ENCODE measurements at places on chromosomes 3 and 15.
A peak's percentile ranks its signal among the peaks of the same experiment; 100 is the strongest.

GRCh38 chr15:84099181-84099580, 136.4 kb upstream of the GOLGA6L4 start:
- DNase-seq = no peak

GRCh38 chr3:194333212-194333980, 17.7 kb downstream of the CPN2 start:
- DNase-seq = peak; percentile 94

DNA sequence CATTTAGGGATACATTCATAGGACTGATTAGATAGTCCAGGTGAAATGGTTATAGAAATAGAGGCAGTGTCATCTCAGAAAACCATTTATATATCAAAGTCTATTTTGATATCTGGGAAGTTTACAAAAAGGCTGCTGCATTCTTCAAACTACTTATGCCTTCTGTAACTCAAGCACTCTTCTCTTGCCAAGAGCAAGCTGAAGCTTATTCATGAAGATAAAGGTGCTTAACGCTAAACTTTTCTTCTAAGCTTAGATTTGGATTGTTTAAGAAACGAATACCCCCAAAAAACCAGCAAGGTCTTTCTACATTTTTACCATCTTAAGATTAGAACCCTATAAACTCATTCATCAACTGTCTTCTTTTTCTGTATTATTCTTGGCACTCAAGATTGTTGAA, 23.3 kb upstream of the USF3 start:
- DNase-seq = no peak

DNA sequence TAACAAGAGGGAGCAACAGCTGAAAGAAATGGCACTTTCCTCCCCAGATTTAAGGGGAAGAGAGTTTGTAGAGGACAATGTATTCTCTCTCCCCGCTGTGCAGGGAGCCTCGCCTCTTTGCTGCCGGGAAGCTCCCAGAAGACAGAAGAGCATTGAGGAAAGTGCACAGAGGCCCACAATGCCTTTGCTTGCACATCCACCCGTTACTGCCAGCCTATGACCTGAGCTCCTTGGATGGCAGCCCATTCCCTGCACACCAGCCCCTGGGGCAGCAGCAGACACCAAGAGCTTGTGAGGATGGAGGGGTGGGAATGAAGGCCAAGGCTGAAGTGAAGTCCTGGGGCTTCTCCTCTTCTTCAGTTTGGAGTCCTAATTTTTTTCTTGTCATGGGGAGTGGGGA, 67.0 kb downstream of the CLDN11 start:
- no peak for DNase-seq

GRCh38 chr15:98838387-98839259, 169.0 kb downstream of the PGPEP1L start:
- DNase-seq = no peak

- no peak for DNase-seq
These were observed 134.2 kb downstream of the DUT start for GRCh38 chr15:48465410-48465809.

- DNase-seq = no peak
These were observed 17.6 kb upstream of the KCNMB3 start for GRCh38 chr3:179268400-179269051.

DNA sequence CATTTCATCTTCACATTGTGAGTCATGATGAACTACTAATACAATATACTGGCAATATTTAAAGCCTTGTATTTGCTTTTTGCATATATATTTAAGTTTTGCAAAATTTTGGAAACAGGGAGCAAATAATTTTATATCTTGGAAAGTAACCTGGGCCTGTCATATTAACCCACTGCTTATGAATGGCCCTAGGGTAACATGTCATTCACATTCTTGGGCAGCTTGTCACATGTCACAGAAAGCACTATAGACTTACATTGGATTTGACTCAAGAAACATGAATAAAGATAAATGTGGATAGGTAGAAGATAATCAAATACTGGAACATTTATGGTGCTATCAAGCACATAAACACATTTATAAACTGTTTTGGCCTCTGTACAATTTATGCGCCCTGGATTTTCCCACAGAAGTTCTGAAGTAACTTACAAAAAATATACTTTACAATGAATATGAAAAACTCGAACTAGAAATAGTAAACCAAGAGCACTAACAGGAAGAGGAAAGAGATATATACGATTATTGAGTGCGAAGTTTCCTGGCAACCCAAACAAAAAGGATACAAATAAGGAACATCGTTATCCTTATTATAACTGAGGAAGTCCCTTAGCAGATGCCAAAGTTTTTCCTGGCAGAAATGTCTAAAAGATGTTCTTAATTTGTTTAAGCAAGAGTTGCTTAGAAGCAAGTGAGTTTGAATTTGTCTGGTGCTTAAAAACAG, 257.2 kb downstream of the RBMS3 start:
- DNase-seq = no peak

- peak; percentile 18 for DNase-seq
These were observed 113.2 kb downstream of the EEFSEC start for GRCh38 chr3:128266453-128266852.

DNA sequence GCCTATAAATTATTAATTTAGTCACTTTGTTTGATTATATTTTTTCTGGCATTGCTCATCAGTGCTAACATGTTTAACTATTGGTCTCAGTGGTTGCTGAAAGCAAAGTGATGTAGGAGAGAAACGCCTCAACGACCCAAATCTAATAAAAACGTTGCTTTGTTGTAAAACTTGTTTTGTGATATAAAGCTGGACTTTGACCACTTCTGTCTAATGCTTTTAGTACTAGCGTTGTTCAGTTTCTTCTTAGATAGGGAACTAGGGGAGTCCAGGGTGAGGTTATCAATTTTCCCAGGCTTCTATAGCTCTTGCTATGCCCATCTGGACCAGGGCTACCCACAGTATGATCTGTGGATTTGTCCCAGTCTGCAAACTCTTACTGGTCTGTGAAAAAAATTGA, 80.6 kb upstream of the TBC1D5 start:
- DNase-seq = no peak
